ENCODE measurements at places on chromosomes 6 and 20.

DNA sequence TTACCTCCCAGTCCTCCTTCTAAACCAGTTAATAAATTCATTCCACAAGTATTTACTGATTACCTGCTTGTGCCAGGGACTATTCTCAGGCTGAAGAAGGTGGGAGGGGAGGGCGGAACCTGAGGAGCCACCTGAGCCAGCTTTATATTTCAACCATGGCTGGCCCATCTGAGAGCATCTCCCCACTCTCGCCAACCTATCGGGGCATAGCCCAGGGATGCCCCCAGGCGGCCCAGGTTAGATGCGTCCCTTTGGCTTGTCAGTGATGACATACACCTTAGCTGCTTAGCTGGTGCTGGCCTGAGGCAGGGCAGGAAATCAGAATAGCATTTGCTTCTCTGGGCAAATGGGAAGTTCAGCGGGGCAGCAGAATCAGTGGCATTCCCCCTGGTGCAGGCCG is 4.9 kb upstream of the AAR2 start:
- DNase-seq, result no peak

GRCh38 chr20:46610145-46610544 is 41.1 kb downstream of the SLC13A3 start:
- no peak for DNase-seq

DNA sequence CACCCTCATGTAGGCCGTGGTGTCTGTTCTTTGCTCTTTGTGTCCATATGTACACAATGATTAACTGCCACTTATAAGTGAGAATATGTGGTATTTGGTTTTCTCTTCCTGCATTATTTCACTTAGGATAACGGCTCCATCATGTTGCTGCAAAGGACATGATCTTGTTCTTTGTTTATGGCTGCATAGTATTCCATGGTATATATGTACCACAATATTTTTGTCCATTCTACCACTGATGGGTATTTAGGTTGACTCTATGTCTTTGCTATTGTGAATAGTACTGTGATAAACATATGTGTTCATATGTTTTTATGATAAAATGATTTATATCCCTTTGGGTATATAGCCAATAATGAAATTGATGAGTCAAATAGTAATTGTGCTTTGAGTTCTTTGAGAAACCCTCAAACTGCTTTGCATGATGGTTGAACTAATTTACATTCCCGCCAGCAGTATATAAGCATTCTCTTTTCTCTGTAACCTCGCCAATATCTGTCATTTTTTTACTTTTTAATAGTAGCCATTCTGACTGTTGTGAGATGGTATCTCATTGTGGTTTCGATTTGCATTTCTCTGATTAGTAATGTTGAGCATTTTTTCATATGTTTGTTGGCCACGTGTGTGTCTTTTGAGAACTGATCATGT is 174.4 kb upstream of the NT5E start:
- DNase-seq, result no peak

GRCh38 chr6:30891816-30892538 is 7.7 kb downstream of the DDR1 start:
- no peak for DNase-seq

- peak; percentile 12 for DNase-seq
Observed at GRCh38 chr20:13778827-13779226, 5.9 kb downstream of the ESF1 start.

DNA sequence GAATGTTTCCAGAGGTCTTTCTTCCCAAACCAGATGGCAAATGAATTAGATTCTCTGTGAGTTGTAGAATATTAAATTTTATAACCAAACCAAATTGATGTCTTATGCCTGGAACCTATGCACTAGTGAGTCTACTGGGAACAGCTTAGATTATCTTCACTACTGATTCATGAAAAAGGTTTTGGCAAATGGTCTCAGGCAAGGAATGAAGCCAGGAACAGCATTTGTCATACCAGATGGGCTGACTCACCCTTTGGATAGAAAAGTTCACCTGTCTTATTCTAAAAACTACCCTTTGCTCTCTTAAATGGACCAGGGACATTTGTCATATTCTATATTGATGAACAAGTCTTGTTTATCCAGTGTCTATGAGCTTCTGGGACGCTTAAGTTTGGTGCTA is 135.4 kb upstream of the ECI2 start:
- no peak for DNase-seq

DNA sequence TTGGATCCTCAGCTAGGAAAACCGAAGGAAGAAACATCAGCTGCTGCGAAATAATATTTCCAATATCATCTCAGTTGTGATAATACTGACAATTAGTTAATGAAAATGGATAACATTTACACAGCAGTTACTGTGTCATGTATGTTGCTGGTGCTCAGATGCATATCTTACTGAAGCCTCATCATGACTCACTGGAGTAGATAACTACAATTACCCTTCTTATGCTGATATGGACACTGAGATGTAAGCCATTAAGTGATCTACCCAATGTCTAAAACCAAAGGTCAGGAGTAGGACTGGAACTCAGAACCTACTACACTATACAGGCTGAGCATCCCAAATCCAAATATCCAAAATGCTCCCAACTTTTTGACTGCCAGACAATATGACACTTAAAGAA is 54.7 kb upstream of the LYRM2 start:
- DNase-seq, result no peak

GRCh38 chr20:6714279-6714711 is 53.2 kb upstream of the BMP2 start:
- DNase-seq, result no peak

- no peak for DNase-seq
Observed at GRCh38 chr20:41316051-41316450, 1.5 kb downstream of the ZHX3 start.

- DNase-seq, result no peak
Observed at GRCh38 chr6:90080876-90081481, 186.7 kb downstream of the GJA10 start.

- DNase-seq, result no peak
Observed at GRCh38 chr6:53327017-53327395, 21.7 kb downstream of the ELOVL5 start.

GRCh38 chr20:19510611-19511010 is 247.4 kb upstream of the RIN2 start:
- no peak for DNase-seq

DNA sequence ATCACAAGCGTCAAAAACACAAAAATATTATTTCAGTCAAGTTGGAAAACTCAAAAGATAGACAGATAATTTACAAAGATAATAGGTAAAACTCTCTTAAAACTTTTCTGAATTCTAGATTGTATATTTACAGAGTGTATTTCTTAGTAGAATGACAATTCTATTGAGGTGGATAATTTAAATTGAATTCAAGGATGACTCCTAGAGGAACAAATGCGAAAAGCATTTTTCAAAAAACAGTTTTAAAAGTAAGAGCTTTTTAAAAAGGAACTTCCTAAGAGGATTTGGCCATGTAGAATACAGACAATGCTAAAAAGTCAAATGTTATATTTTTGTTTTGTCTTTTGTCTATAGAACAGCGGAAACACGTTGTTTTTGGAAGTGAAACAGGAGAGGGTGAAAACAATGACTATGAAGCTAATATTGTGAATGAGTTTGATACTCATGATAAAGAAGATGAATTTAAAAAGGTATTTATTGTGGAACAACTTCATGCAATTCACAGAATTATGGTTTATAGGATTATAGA is 90.1 kb downstream of the DNAH8 start:
- DNase-seq, result no peak

- DNase-seq, result no peak
Observed at GRCh38 chr6:138377844-138378243, at the start of gene SMIM28. SMIM28 (plus strand) TSS chr6:138377905; CDS start chr6:138378073, 168 bp downstream.

DNA sequence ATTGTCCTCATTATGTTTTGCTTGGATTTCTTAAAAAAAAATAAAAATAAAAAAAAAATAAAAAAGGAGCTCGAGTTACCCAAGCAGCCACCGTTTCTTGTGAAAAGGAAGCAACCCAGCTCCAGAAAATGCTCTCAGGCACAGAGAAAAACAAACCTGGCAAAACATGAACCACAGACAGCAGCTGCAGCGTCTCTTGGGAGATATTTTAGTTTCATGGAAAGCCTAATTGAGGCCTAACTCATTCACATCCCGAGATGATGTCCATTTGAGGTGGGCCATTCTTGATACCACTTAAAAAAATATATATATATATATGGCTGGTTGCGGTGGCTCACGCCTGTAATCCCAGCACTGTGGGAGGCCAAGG is 13.7 kb upstream of the MRAP2 start:
- no peak for DNase-seq

- no peak for DNase-seq
Observed at GRCh38 chr6:30542915-30543314, 13.4 kb downstream of the GNL1 start.

GRCh38 chr6:30703011-30703410 is 12.2 kb upstream of the NRM start:
- DNase-seq, result no peak

Measured in germinal center (tissue), 1 donor.